ENCODE measurements at places on chromosomes 16 and 17.
A peak's percentile ranks its signal among the peaks of the same experiment; 100 is the strongest.

DNA sequence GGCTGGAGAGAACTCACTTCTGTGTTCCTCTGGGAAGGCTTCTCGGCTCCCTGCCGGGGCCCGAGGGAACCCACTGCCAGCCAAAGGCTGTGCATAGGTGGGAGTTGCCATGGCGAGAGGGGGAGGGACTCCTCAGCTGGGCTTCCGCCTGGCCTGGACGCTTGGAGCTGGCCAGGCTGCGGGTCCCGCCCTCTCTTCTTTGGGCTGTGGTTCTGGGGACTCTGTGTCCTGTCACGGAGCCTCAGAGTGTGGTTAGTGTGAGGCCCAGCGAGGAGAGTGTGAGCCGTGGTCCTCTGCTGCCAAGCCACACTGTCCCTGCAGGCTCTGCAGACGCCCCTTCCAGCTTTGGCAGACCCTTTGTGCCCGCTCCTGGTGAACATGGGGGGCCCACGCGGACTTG is 123.1 kb downstream of the OR1D5 start:
- peak; percentile 45 for DNase-seq

- DNase-seq, result no peak
Measured at GRCh38 chr16:73051226-73051625, 3.3 kb upstream of the ZFHX3 start.

GRCh38 chr16:14284930-14285512 is 213.9 kb downstream of the MRTFB start:
- peak; percentile 72 for DNase-seq

GRCh38 chr16:53980675-53981074 is 276.7 kb downstream of the FTO start:
- DNase-seq, result no peak

DNA sequence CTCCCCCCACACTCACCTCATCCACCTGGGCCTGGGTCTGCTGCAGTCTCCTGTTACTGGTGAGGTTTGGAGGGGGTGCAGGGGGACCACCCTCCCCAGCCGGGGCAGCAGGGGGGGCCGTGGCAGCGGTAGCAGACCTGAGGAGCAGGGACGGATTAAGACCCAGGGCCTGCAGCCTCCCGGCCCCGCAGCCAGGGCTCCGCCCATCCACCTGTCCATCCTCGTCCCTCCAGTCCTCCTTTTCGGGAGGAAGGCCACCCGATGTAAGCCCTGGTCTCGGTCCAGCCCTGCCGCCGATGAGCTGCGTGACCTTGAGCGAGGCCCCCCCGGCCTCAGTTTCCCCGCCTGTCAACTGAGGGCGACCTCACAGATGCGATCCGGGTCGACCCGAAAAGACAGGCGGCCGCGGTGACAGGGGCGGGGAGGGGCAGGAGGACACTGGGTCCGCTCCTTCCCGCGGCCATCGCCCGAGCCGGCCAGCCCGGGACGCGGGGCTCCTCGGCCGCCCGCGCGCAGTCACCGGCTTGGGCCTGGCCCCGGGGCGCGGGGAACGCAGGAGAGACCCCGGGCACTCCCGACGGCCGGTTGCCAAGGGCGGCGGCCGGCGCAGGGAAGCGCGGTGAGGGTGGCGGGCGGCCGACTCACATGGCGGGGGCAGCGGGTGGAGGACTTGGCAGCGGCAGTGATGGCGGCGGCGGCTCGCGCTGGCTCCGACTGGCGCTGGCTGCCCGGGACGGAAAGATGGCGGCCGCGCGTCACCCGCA is at the start of gene VAMP2:
VAMP2 (minus strand) TSS at position 716 of the 764 bp plus-strand sequence; CDS start at position 647, 69 bp downstream.
- DNase-seq, result no peak

GRCh38 chr17:44049294-44050060 is 17.0 kb downstream of the LSM12 start:
- no peak for DNase-seq

DNA sequence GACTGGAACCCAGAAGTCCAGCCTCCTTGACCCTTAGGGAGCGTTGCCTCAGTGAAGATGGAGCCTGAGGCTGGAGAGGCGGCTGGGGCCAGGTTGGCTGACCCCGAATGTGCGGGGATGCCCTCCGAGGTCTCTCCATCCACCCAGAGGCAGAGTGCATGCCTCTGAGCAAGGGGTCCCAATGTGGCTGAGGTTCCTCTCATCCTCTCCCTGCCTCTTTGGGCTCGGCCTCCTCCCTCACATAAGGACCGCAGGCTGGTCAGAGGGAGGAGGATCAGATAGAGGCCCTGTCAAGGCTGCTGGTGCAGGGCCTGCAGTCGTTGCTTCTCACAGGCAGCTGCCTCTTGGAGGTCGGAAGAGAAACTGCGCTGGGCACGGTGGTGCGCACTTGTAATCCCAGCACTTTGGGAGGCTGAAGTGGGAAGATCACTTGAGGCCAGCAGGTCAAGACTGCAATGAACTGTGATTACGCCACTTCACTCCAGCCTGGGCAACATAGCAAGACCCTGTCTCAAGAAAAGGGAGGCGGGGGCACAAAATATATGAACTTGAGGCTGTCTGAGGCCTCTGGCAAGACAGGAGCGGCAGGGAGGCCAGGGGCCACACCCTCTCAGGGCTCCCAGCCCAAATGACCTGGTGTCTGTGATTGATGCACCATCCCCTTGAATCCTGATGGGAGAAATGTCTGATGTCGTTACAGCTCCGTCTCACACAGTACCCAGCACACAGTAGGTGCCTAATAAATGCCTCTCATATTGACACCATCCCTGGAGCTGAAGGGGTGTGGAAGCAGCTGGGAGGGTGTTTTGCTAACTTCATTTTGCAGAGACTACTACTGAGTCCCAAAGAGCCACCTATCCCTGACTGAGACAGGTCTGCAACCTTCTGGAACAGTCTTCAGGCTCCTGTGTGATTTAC is 220.1 kb upstream of the GSE1 start:
- no peak for DNase-seq

DNA sequence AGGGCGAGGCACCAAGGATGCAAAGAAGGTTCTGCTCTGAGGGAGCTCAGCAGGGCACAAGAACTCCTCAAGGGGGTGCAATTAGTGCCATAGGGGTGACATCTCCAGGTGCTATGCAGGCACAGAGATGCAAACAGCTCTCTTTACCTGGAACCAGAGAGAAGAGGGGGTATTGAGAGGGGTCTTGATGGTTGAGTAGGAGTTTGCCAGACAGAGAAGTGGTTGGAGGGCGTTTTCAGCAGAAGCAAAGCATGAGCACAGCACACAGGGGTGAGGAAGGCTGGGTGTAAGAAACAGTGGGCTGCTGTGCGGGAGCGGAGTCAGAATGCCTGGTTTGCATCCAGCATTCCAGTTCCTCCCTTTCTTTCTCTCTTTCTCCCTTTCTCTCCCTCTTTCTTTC is 81.8 kb upstream of the LHX1 start:
- no peak for DNase-seq

DNA sequence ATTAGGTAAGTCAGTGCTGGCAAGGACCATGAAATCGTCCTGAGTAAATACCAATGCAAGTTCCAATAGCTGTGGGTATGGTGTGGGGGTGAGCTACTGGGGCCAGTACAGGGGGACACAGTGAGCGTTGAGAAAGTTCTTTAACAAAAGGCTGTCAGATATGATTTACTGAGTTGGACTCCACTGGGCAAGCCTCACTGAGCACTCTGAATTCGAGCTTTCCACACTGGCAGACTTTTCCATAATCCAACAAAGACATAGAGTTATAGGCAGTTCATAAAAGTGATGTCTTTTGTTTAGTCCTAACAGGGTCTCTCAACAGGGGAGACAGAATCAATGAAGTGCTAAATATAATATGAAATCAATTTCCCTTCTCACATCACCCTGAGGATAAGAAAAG is 489.0 kb downstream of the KCNJ2 start:
- DNase-seq, result no peak

GRCh38 chr16:17705847-17706246 is 235.1 kb upstream of the XYLT1 start:
- no peak for DNase-seq

DNA sequence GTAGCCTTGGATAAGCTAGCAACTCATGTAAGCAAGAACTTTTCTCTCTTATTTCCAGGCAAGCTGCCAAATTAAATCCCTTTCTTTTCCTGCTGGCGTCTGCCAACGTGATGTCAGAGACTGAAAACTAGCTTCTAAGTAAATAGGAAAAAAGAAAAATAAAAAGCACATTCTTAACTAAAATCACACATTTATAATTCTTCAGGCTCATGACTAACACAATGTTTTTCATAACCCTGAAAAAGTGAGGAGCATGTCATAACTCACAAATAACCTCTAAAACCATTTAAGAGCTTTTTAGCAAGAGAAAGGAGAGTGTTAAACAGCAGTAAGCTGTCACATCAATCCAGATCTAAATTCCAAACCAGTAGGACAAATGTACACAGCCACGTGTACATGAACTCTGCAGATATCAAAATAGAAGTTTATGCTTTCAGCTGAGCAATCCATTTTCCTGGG is 110.0 kb downstream of the N4BP1 start:
- peak; percentile 85 for DNase-seq

- no peak for DNase-seq
Measured at GRCh38 chr16:87647431-87648185, 45.3 kb downstream of the JPH3 start.

All from pons (tissue), 1 donor.